B cell (primary cell): ENCODE measurements at places on chromosomes 7 and 10. TPM values are rescaled to one million over a fixed set of nuclear protein-coding genes. Genes with fewer than 3 reads are reported as not detected.
A peak's percentile ranks its signal among the peaks of the same experiment; 100 is the strongest.

Gene FHIP2A
- 4.9 and 11.3 TPM in 2 replicates for polyA plus RNA-seq

Gene AMZ1
- 0.73 and 0.92 TPM in 2 replicates for polyA plus RNA-seq

Gene CCM2
- polyA plus RNA-seq, result 201 and 205 TPM in 2 replicates

Gene PPP1R9A
- 0.52 and 1.1 TPM in 2 replicates for polyA plus RNA-seq

Gene CHAT
- not detected in 2 replicates for polyA plus RNA-seq

Gene AASS
- polyA plus RNA-seq, result 2.1 and 4.7 TPM in 2 replicates

Gene ITIH2
- polyA plus RNA-seq, result not detected in 2 replicates

Gene SLC39A12
- polyA plus RNA-seq, result not detected in 2 replicates

- DNase-seq, result no peak
These were observed 22.1 kb upstream of the AOAH start for GRCh38 chr7:36746347-36746746.

GRCh38 chr7:134438946-134439345, 20.0 kb downstream of the AKR1B1 start:
- no peak for DNase-seq

DNA sequence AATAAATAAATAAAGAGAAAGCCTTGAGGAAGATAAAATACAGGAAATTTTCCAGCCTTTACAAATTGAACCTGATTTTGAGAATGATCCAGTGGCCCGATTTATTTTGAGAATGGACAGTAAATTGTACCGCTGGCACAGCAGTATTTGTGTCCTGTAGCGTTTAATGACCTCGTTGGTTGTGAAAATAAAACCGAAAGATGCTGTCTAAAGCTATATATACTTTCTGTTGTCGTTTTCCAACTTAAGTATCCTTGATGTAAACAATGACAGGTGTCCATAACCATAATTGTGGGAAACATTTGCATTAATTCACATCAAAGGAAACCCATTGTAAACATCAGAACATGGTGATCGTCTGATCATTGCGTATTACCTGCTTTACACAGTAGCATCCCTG, 38.8 kb downstream of the TBXAS1 start:
- DNase-seq, result no peak

GRCh38 chr7:21902240-21902639, 43.5 kb downstream of the CDCA7L start:
- no peak for DNase-seq

GRCh38 chr10:30617070-30617469, 12.5 kb downstream of the LYZL2 start:
- DNase-seq, result no peak

DNA sequence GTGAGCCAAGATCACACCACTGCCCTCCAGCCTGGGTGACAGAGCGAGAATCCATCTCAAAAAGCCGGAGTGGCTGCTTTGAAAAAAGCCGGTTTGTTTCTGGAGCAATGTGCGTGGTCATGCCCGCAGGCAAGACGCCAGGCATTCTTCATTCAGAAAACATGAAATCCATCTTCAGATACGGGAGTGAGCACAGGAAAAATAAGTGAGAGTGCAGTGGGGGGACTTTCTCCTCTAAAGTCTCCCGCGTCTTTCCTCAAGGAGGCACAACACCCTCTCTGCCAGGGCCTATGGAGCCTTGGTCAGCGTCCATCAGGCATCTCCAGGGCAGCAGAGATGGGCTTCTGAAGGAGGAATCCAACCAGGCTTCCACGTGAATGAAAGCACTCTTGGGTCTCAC, 62.3 kb upstream of the DGKI start:
- no peak for DNase-seq

GRCh38 chr10:68103901-68104300, 5.4 kb upstream of the MYPN start:
- DNase-seq, result no peak

DNA sequence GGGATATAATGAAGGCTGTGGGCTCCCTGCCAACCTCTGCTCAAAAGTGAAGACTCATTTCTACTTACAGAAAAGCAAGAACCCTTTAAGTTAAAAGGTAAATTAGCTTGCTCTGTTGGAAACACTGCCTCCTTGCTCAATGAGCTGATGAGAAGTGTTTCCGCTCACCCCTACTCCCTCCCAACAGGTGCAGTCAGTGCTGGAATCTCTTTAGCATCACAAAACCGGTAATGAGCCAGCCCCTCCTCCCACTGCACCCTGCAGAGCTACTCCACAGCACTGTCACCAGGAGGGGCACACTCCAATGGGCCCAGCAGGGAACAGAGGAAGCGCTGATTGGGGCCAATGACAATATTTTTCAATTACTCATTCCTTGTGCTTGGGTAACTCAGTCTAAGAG, 262.5 kb downstream of the TCERG1L start:
- no peak for DNase-seq

GRCh38 chr10:119595676-119596515, 868 bp downstream of the TIAL1 start:
- DNase-seq, result peak; percentile 69

- DNase-seq, result no peak
These were observed 254.0 kb downstream of the KCND2 start for GRCh38 chr7:120526902-120527509.

DNA sequence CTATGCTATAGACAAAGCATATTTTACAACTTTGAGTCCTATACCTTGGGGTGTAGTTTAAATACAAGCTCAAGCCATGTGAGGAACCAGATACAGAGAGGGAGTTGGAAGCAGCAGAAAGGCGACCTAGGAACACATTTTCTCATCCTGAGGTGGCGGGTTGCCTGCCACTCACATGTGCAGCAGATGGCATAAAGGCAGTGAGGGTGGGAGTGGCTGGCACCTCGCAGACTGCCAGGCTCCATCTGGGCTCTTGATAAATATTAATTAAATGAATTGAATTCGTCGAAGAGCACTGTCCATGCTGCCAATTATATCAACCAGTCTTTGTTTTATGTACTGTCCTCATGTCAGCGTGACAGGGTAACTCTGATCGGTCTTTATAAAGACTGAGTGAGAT, 79.0 kb upstream of the SEMA3C start:
- DNase-seq, result no peak

GRCh38 chr10:32923134-32923533, 34.9 kb downstream of the ITGB1 start:
- DNase-seq, result no peak

DNA sequence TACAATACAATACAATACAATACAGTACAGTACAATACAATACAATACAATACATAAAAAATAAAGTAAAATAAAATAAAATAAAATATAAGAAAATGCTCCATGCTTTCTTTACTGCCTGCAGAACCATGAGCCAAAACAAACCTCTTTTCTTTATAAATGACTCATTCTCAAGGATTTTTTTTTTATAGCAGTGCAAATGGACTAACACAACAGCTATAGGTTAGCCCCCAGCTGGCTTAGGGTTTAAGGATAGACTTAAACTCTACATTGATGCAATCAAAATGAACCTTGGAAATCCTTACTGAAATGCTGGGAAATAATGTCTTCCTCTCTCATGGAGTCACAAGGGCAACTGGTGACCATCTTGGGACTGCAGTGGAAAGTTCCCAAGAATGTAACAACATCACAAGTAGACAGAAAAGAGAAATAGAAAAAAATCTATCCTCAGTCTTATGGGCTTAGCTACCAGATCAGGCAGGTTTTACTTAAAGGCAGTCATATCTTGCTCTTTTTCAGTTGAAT, 348.9 kb downstream of the ARL4A start:
- no peak for DNase-seq

DNA sequence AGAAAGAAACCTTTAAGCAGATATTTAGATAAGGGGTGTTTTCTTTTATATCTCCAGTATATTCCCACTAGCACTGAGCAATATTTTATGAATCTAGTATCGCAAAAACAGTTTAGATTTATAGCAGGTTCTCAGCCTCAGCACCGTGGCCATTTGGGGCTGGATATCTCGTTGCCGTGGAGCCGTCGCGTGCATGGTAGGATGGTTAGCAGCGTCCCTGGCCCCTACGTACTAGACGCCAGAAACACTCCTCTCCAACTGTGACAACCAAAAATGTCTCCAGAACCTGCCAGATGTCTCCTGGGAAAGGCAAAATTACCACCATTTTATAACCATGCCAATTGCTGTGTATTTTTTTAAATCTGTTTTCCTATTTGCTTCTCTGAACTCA, 172.9 kb downstream of the CACNB2 start:
- DNase-seq, result no peak

GRCh38 chr7:43647339-43647672, 64.4 kb downstream of the STK17A start:
- DNase-seq, result no peak

GRCh38 chr10:72292223-72292691, 18.5 kb downstream of the DDIT4 start:
- DNase-seq, result no peak

- no peak for DNase-seq
These were observed 50.2 kb upstream of the CDK1 start for GRCh38 chr10:60728056-60728455.

DNA sequence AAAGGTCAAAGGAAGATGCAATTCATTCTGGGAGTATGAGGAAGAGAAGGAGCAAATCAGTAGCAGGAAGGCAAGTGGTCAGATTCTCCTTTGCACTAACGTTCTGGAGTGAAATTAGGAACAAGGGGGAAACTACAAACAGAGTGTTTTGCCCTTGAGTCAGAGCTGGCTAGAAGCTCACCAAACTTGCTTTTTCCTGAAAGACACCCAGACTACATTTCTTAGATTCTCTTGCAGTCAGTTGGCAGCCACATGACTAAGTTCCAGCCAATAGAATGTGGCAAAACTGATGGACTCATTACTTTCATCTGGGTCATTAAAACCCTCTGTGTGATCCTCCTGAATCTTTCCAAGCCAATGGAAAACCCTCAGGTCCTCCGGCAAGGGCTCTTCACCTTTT, 18.6 kb upstream of the DLX5 start:
- no peak for DNase-seq

- DNase-seq, result peak; percentile 20
These were observed 114.6 kb downstream of the DNAJC1 start for GRCh38 chr10:21888959-21889358.

GRCh38 chr10:8583096-8583495, 528.6 kb downstream of the GATA3 start:
- no peak for DNase-seq

DNA sequence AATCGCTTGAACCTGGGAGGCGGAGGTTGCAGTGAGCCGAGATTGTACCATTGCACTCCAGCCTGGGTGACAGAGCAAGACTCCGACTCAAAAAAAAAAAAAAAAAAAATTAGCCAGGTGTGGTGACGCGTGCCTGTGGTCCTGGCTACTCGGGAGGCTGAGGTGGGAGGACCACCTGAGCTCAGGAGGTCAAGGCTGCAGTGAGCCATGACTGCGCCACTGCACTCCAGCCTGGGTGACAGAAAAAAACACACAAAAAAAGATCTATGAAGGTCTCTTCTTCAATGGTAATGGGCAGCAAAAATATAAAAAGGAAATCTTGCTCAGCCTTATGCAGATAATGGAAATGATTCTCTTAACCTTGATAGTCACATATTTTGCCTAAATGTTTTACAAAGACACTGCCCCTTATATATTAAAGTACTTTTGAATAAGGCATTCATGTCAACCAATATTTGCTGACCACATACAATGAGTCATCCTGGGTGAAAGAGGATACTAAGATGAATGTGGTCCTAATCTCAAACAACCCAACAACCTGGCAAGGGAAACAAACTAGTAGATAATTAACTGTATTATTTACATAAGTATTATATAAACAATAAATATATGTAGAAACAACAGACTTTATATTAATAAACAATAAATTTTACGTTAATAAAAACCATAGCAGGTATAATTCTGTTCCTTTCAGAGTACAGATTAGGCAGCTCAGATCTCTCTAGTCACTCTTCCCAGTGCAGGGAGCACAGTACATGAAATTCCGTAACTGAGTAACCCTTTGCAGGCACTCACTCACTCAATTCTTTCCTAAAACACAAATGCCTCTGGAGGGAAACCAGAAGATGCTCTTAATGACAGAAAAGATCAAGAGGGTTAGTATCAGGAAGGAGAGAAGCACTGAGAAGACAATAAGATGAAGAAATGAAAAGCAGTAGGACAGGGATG, 8.1 kb downstream of the TOMM7 start:
- DNase-seq, result no peak

DNA sequence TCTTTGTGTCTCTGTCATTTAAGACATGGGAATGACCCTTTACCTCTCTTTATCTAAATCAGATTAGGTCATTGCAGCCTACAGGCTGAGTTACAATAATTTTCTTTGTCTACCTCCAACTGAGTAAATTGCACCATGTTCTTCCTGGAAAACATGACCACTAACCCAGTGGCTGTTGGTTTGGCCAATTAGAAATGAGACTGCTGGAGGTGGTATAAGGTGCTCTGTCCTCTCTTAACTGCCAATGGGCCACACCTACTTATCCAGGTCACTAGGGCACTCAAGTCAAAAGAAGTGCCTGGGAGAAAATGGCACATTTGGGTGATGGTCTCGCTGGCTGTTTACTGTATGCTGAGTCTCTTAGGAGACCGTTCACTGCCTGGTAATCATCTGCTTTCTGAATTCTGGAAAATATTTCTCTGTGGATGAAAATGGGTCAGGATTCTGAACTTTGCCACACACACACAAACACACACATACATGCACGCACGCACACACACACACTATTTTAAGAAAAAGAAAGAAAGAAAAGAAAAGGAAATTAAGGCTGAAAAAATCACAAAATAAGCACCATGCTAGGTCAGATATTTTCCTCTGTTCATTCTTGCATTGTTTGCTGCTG, 16.4 kb downstream of the STAMBPL1 start:
- DNase-seq, result no peak

DNA sequence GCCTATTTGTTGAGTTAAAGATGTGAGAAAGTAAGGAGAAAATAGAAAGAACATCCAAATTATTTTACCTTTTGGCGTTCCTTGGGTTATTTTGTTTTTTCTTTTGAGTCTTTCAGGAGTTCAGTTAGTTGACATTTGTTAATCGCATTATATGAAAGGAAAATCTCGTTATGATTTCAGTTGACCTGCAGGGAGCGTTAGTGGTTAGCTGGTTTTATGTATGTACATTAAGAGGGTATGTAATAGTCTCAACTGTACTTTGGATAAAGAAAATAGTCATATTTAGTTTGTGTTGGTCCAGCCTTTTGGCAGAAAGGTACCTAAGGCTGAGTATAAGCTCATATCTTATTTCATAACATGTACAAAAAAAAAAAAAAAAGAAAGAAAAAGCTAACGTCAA, 4.0 kb downstream of the BMPER start:
- no peak for DNase-seq

- DNase-seq, result no peak
These were observed 27.6 kb upstream of the SFMBT2 start for GRCh38 chr10:7438196-7438986.

DNA sequence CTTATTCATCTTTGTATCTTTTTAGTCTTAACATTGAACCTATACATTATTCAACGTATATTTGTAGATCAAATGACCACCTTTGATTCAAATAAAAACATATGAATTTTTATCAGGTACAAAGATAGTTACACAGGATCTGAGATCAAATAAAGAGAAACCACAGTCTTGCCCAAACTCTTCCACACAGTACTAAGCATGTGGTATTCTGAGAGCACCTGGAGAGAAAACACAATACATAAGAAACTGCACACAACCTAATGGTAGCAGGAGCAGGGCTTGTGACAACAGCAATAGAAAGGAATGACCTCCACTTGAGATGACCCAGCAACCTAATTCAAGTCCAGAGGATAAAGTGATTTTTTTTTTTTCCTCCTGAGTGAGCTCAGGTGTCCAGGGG, 6.5 kb upstream of the WASL start:
- no peak for DNase-seq

- DNase-seq, result peak; percentile 61
These were observed 55.2 kb downstream of the EGFR start for GRCh38 chr7:55073976-55074528.
